ENCODE measurements at places on chromosomes 3 and 15.

GRCh38 chr3:81666502-81667121 lies 94.8 kb downstream of the GBE1 start:
- DNase-seq = no peak

GRCh38 chr3:188670446-188670845 lies 501.3 kb upstream of the TPRG1 start:
- DNase-seq = no peak

GRCh38 chr3:8655387-8655835 lies 10.8 kb upstream of the SSUH2 start:
- DNase-seq = no peak

- DNase-seq = no peak
Observed at GRCh38 chr3:12557473-12558100, 700 bp downstream of the MKRN2 start.

DNA sequence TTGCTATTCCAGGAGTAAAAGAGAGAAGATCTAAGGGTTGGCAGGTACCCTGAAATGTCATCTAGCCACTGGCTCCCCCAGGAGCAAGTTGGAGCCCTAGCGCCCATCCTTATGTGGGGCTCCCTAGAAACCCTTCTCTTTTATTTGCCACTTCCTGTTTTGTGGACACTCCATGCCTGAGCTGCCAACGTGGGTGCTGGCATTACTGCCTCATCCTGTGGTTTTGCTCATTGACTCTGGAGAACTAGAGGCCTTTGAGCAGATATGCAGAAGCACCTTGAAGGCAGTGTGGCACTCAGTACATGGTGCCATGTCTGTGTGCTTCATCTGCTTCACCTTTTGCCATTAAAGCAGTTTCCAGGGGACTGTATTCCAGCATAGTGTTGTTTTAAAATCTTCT lies 8.1 kb downstream of the EDEM1 start:
- no peak for DNase-seq

- no peak for DNase-seq
Observed at GRCh38 chr3:35666888-35667287, 27.6 kb downstream of the ARPP21 start.

- no peak for DNase-seq
Observed at GRCh38 chr3:168386301-168386700, 290.6 kb upstream of the GOLIM4 start.
